Chondrocyte (in vitro differentiated cells): ENCODE measurements at places on chromosomes 13 and 19. TPM values are rescaled to one million over a fixed set of nuclear protein-coding genes. Genes with fewer than 3 reads are reported as not detected.

The LIN7B gene
- 12.7 to 14.3 TPM (median 13.9 TPM) in 3 replicates for total RNA-seq

The SIGLEC14 gene
- not detected in 3 replicates for total RNA-seq

The FBXO17 gene
- total RNA-seq = 40.2 to 44.9 TPM (median 40.6 TPM) in 3 replicates

The FSD1 gene
- total RNA-seq = 8.8 to 13.7 TPM (median 11.6 TPM) in 3 replicates

The CEACAM21 gene
- total RNA-seq = not detected in 3 replicates

GRCh38 chr19:40604647-40605215 lies 3.6 kb downstream of the LTBP4 start:
- DNase-seq = no peak

- DNase-seq = no peak
Observed at GRCh38 chr19:45972081-45972946, 1.4 kb downstream of the NOVA2 start.

- DNase-seq = no peak
Observed at GRCh38 chr13:109118521-109118920, 489.1 kb downstream of the MYO16 start.

- DNase-seq = no peak
Observed at GRCh38 chr13:25687471-25688225, 315.9 kb downstream of the ATP8A2 start.

DNA sequence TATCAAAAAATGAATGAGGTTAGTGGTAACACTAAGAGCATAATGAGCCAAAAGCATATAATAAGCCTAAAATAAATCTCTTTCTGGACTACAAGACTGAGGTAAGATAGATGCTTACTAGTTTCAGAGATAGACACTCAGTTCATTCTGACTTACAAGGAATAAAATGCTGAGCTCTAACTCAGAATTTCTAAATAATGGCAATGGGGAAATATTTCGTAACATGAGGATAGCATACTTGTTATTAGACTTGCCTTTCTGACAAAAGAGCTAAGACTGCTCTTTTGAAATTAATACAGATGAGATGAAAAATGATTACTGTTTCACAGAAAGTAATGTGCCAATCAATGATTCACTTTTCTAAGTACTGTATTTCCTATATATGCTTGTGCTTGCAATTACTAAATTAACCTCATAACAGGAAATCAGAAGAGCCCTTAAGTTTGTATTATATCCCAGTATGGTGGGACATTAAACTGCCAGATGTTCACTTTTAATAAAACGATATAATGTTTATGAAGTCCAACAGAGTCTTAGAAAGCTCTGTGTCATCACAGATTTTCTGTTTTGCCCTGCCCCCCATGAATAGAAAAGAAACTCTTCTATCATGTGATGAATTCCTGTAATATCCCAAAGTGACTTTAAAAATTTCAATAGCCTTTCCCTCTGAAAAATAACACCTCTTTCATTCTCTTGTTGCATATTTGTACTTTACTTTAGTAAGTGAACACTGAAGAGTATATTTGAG lies 2771.0 kb upstream of the PCDH20 start:
- DNase-seq = no peak

- no peak for DNase-seq
Observed at GRCh38 chr13:108775597-108775996, 146.2 kb downstream of the MYO16 start.

DNA sequence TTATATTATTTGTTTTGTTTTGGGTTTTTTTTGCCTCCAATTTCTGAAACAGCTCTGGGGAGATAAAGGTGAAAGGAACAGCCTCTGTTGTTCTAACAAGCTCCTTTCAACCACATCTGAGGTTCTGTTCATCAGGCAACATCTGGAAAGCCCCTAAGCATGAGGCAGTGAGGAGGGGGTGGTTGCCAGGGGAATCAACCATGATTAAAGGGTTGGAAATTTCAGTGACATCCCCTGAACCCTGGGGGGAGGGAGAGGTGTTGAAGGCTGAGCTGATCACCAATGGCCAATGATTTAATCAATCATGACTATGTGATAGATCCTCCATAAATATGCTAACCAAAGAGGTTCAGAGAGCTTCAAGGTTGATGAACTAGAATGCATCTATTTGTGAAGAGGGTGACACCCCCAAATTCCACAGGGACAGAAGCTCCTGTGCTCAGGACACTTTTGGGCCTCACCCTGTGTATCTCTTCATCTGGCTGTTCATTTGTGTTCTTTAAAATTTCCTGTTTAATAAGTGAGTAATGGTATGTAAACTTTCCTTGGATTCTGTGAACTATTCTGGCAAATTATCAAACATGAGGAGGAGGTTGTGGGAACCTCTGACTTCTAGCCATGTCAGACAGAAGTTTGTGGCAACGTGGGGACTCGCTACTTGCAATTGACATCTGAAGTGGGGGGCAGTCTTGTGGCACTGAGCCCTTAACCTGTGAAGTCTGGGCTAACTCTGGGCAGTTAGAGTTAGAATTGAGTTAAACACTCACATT lies 221.3 kb downstream of the NHLRC3 start:
- DNase-seq = no peak

- DNase-seq = no peak
Observed at GRCh38 chr13:106867249-106867648, 299.3 kb upstream of the ARGLU1 start.

GRCh38 chr19:49780861-49781260 lies 14.1 kb downstream of the AP2A1 start:
- no peak for DNase-seq
